KBM-7 (cell line): ENCODE measurements at places on chromosomes 13 and 19.

DNA sequence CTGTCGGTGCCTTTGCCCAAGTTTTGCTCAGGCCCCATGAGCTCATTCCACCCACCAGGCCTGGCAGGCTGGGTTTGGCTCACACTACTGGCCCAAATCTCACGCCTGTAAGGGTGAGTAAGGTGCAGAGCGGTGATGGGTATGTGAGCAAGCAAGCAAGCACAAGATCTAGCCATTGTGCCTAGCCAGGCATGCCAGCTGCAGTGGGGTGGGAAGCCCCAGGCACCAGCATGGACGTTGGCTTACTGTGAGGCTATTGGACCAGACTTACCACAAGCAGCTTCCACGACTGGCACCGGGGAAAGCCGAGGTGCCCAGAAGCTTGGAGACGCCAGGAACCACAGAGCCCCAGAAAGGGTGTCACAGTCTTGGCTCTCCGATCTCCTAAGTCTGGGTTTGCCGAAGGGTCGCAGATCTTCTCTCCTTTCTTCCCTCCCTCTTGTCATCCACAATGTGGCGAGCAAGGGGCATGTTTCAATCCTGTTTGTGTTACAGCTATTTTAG is 2659.4 kb upstream of the PCDH20 start:
- peak; percentile 62 for DNase-seq

GRCh38 chr13:74056801-74057542 is 77.2 kb downstream of the KLF12 start:
- no peak for DNase-seq

- DNase-seq, result no peak
Observed at GRCh38 chr19:35533201-35533821, at the start of gene GAPDHS. Gene GAPDHS (plus strand): TSS chr19:35533456. CDS start chr19:35533528, 72 bp downstream.

GRCh38 chr13:50400035-50400726 is 384.9 kb downstream of the KCNRG start:
- DNase-seq, result no peak

GRCh38 chr13:36357231-36357630 is 11.0 kb upstream of the SPART start:
- DNase-seq, result no peak
